AG04450 (cell line): ENCODE measurements at places on chromosomes 2 and 18.

- DNase-seq: no peak
These were observed 186.4 kb downstream of the PIK3C3 start for GRCh38 chr18:42141439-42141838.

- DNase-seq: no peak
These were observed 6.8 kb downstream of the UGT1A6 start for GRCh38 chr2:233699424-233700027.

GRCh38 chr2:143841935-143842334 lies 678.0 kb downstream of the ZEB2 start:
- DNase-seq: no peak

GRCh38 chr2:53515435-53516332 lies 251.9 kb upstream of the CHAC2 start:
- DNase-seq: no peak

DNA sequence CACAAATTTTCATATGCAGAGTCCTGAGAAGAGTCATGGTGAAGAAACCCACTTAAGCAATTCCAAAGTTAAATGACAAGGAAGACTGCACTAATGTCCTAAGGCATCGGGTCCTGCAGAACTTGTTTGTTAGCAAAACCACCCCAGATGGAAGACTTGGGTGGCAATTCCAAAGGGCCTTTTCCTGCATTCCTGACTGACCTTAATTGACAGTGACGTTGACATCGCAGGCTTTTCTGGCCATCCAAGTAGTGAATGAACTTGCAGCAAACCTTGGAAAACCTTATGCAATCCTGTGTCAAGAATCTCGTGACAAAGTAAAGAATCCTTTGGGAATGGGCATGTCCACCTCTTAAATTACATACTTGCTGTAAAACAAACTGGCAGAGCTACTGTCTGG lies 112.5 kb upstream of the SH3BP4 start:
- DNase-seq: no peak

DNA sequence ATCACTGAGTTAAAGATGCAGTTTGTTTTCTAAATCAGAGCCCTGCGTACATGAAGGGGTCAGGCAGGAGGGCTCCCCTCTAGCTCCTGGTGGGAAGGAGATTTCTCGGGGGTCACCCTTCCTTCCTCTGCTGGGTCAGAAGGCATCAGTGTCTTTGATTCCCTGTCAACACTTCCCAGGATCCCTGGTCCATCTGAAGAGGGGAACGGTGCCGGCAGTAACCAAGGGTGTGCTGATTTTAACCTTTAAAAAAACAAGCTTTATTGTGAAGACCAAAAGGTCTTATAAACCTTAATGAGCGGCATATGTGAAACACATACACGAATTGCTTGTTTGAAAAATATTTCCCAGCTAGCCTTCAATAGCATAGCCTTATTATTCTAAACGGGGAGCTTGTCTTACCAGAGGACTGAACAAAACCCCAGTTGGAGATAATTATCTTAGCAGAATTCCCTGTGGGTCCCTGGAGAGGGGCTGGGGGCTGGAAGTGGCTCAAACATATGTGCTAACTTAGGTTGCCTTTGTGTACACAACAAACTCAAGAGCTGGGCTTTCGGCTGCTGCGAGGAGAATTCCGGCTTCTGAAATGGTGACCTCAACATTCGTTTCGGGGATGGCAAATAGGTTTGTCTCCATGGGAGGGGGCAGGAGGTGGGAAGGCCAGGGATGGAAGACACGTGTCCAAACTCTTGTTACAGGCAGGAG lies 114.9 kb upstream of the MYCN start:
- no peak for DNase-seq

DNA sequence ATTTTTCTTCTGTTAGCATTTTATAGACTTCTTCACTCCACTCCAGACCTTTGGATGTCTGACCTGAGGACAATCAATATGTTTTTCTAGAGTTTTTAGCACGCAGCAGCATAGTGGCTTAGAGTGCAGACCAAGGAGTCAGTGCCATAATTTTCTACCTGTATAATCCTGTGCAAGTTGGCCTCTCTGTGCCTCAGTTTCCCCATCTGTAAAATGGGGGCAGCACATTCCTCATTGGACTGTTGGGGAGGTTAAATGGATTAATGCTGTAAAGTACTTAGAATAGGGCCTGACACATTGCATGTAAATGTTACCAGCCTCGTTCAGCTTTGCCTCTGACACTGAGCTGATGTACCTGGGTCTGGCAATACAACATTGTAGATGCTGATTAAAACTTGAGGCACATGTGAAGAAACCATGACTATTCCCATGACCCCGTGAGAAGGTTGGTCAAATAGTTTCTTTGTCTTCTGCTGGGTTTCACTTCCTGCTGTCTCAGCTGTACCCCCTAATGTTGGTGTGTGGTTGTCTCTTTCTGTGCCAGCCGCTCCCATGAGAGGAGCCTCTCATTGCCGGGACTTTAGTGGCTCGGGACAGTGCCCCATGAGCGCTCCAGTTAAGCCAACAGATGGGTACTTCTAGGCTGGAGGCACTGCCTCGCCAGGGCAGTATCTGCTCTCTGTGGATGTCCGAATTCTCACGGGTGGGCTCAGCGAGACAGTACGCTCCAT lies 125.3 kb downstream of the SH3RF3 start:
- DNase-seq: no peak
